T-cell (primary cell): ENCODE measurements at places on chromosomes 5 and 9. TPM values are rescaled to one million over a fixed set of nuclear protein-coding genes. Genes with fewer than 3 reads are reported as not detected.

NDUFS6 gene
- 16.7 TPM for total RNA-seq

PCDHA9 gene
- total RNA-seq, result not detected

TLX3 gene
- not detected for total RNA-seq

HSD17B3 gene
- 1.4 TPM for total RNA-seq

C9orf85 gene
- 6.1 TPM for total RNA-seq

ANGPTL2 gene
- 0.10 TPM for total RNA-seq

YTHDC2 gene
- total RNA-seq, result 31.5 TPM

FAM221B gene
- not detected for total RNA-seq
